Testis (tissue), 5 donors: ENCODE measurements at places on chromosomes 7 and 10. TPM values are rescaled to one million over a fixed set of nuclear protein-coding genes. Genes with fewer than 3 reads are reported as not detected.

- no peak for DNase-seq
These were observed 41.9 kb downstream of the RNLS start for GRCh38 chr10:88541116-88541626.

- DNase-seq = peak; percentile 28
These were observed 647 bp downstream of the PLAU start for GRCh38 chr10:73911553-73912004.

DNA sequence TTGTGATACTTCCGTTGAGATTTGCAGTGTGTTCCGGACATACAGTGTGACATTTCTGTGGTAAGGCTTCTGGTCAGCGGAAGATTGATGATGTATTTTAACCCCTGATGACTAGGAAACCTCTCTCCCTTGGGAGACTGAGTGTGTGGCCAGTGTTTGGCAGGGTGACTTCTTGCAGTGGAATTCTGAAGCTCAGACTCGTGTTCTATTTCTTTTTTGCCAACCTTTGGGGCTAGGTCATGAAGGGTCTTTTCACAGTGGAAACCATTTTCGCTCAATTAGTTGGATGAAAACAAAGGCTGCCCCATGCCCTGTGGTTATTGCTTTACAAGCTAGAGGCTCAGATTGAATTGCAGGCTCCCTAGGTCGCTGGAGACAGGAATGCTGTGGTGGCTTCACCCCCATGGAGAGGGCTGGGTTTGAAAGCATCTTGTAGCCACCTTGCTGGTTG, 288.9 kb downstream of the BBS9 start:
- no peak for DNase-seq

DNA sequence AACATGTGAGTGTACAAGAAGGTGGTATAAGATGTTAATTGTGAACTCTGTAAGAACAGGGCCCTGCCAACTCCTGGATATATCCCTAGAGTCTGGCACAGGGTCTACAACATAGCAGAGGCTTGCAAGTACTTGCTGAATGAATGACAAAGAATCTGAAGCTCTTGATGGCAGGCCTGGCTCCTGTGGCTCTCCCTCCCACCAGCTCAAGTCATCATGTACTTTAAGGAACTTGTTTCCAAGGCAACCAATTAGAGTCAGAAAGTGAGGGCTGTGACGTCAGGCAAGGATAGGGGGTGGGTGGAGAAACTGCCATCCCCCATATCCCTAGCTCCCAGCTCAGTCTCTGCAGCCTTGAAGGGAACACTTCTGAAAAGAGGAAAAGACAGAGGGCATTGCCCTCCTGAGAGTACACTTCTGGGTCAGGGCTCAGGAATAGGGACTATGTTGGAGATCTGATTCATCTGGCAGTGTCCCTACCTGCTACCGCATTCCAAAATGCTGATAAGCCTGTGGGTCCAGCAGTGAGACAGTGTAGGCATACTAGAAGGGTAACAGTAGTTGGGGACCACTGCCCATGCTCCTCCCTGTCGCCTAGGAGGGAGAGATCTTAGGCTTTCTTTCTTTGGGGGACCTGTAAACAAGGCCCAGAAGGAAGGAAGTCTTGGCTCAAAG, 34.6 kb upstream of the BTRC start:
- no peak for DNase-seq

- no peak for DNase-seq
These were observed 286.4 kb upstream of the HGF start for GRCh38 chr7:82056282-82056681.

GRCh38 chr7:41033500-41033899, 669.4 kb downstream of the INHBA start:
- DNase-seq = no peak

- no peak for DNase-seq
These were observed 7.3 kb downstream of the FGFBP3 start for GRCh38 chr10:91901784-91902677.

GRCh38 chr7:129285111-129285510, 60.3 kb downstream of the AHCYL2 start:
- DNase-seq = no peak

GRCh38 chr7:55477781-55478374, 94.4 kb downstream of the VOPP1 start:
- DNase-seq = peak; percentile 26

GRCh38 chr7:19118636-19119371, 1.4 kb upstream of the TWIST1 start:
- DNase-seq = no peak

- DNase-seq = peak; percentile 51
These were observed 5.8 kb downstream of the VSIR start for GRCh38 chr10:71767420-71768035.

Gene LIPN
- not detected for total RNA-seq

Gene NUDT13
- total RNA-seq = 5.6 TPM

Gene AGFG2
- 62.0 TPM for total RNA-seq

Gene NPY
- total RNA-seq = not detected

Gene TMEM213
- 0.31 TPM for total RNA-seq

Gene PLEKHS1
- 0.31 TPM for total RNA-seq
